ENCODE measurements at places on chromosomes 3 and 15.

GRCh38 chr15:62165793-62166375 is 799 bp upstream of the C2CD4B start:
- DNase-seq, result no peak

DNA sequence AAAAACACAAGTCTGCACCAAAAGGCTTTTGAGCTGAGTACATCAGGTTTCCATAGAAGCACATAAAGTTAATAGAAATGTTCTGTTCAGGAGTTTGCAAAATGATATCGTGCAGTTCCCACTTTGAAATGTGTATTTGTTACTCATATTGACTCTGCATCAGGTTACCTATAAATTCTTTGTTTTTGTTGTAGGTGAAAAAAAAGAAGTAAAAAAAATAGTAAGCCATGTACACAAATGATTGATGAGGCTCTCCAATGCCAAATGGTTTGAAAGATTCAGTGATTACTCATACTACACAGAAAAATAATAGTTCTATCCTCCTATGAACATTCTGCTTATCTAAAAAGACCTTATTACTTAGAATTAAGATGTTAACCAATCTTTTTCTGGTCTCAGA is 287.3 kb upstream of the MME start:
- DNase-seq, result no peak

GRCh38 chr3:89682556-89682955 is 575.1 kb downstream of the EPHA3 start:
- no peak for DNase-seq

DNA sequence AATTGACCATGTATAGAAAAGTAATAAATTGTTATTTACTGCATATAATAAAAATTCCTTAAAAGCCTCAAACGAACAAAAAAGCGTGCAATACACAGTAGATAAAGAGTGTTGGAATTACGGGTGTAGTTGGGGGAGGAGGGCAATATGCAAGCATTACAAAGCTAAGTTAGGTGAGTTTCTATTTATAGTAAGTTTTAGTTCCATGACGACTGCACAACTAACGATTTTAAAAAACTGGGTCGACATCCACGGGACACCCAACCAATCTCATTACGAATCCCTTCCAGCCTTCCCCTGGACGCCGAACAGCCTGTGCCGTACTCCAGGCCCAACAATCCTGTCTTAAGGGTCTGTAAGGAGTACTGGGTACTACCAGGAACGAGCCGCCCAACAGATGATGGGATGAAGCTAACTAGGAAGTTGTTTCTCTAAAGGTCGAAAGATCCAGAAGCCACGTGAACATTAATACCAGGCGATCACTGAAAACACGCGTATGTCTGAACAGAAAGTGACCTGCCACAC is 677 bp downstream of the POLQ start:
- DNase-seq, result peak; percentile 36

- peak; percentile 4 for DNase-seq
Measured at GRCh38 chr3:10417847-10418246, 87.5 kb downstream of the ATP2B2 start.

DNA sequence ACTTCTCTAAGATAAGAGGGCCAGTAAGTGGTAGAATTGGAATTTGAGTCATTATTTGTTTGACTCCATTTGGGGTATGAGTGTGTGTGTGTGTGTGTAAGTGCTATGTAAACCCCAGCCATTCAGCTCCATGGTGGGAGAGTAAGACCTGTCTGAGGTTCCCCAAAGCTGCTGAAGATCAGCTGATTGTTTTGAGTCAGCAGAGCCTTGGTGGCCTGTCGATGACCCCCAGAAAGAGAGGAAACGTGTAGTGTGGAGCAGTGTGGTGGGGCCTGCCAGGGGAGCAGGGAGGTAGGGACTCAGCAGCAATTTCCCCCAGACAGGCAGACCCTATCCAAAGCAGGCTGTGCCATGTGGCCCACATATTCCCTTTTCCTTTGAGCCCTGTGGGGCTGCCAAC is 5.3 kb downstream of the DVL3 start:
- no peak for DNase-seq

DNA sequence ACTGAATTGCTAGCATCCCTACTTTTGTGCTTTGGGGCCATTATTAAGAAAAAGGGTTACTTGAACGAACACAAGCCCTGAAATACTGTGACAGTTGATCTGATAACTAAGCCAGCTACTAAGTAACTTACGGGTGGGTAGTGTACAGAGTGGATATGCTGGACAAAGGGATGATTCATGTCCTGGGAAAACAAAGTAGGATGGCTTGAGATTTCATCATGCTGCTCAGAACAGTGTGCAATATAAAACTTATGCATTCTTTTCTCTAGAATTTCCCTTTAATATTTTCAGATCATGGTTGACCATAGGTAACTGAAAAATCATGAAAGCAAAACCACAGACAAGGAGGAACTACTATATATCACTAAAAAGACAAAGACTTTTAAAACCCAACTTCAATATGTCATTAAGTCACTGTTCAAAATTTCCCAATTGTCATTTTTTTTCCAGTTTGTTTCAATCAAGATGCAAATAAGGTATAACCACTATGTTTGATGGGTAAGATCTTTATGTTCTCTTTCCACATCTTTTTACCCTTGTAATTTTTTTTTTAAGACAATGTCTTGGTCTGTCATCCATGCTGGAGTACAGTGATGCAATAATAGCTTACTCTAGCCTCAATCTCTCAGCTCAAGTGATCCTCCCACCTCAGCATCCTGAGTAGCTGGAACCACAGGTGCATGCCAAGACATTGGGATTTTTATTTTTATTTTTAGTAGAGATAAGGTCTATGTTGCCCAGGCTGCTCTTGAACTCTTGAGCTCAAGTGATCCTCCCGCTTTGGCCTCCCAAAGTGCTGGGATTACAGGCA is 67.7 kb downstream of the IFT80 start:
- no peak for DNase-seq

GRCh38 chr15:42576776-42577175 is 1.4 kb downstream of the STARD9 start:
- no peak for DNase-seq

DNA sequence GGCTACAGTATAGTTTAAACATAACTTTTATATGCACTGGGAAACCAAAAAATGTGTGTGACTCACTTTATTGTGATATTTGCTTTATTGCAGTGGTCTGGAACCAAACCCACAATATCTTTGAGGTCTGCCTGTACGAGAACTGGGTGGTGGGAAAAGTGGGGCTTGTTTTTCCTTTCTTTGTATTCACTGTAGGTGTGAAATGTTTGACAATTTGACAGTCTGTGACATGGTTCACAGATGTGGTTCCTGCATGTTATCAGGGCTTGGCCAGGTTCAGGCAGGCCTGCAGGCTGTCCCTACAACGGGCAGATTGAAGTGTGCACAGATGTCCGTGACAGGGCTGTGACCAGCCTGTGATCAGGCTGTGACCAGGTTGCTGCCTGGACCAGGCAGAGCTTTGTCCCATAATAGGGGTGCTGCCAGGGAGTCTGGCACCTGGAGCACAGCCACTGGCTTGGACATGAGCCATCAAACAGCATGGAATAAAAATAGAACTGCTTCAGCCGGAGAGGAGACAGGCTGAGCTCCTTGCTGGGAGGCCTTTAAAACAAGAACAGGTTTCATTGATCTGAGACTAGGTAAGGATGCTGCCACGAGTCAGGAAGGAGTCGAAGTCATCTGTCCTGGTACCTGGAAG is 61.0 kb downstream of the KLF13 start:
- no peak for DNase-seq

DNA sequence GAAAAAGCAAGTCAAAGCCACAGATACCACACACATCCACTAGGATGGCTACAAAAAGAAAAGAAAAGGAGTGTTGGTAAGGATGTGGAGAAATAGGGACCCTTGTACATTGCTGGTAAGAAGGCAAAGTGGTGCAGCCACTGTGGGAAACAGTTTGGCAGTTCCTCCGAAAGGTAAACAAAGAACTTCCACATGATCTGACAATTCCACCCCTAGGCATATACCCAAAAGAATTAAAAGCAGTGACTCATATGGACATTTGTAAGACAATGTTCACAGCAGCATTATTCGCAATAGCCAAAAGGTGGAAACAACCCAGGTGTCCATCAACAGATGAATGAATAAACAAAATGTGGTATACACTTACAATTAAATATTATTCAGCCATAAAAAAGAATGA is 22.2 kb upstream of the GMPPB start:
- DNase-seq, result peak; percentile 6

- no peak for DNase-seq
Measured at GRCh38 chr15:39625856-39626255, 45.0 kb downstream of the THBS1 start.

DNA sequence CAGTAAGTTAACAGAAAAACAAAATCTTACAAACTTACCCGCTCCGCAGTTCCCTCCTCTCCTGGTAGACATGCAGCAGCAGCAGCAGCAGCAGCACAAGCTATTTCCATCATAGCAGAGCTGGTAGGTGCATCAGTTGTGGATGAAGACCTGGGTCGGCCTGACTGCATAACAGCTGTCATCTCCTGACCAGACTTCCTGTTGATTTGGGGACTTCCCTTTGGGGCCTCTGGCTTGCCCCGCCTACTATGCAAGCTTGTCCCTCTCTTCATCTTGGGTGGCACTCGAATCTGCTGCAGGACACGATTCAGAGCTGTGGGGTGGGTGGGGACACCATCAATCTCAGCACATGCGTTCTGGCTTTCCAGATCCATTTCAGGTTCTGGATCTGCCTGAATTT is 65.7 kb downstream of the TMCC1 start:
- peak; percentile 30 for DNase-seq

GRCh38 chr3:194946091-194946490 is 260.4 kb downstream of the FAM43A start:
- no peak for DNase-seq

- no peak for DNase-seq
Measured at GRCh38 chr3:39137991-39138803, 15.2 kb downstream of the CSRNP1 start.

DNA sequence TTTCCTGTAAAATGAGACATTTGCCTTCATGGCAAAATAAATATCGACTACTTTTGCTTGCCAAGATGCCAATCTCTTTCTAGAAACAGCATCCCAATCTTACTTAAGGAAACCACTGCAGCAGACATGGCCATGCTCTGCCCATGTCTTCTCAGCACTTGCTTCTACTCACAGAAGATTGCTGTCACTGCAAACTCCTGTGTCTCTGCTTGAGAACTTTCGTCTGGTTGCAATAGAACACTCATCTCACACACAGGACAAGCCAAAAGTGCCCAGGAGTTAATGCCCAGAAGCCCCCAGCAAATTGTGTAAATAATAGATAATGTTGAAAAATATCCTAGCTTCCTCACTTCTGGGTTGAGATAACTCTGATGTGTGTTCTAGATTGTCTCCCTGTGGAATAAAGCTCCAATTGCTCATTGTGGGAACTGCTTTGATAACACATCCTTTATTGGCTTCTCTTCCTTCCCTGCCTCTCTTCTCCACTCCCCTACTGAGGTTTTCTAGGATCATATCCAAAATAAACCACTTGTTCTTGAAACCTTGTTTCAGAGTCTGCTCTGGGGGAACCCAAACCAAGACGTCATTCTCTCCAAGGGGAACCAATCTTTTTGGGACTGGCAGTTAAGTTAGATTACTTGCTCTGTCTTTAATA is 156.3 kb upstream of the STRIT1 start:
- DNase-seq, result no peak

DNA sequence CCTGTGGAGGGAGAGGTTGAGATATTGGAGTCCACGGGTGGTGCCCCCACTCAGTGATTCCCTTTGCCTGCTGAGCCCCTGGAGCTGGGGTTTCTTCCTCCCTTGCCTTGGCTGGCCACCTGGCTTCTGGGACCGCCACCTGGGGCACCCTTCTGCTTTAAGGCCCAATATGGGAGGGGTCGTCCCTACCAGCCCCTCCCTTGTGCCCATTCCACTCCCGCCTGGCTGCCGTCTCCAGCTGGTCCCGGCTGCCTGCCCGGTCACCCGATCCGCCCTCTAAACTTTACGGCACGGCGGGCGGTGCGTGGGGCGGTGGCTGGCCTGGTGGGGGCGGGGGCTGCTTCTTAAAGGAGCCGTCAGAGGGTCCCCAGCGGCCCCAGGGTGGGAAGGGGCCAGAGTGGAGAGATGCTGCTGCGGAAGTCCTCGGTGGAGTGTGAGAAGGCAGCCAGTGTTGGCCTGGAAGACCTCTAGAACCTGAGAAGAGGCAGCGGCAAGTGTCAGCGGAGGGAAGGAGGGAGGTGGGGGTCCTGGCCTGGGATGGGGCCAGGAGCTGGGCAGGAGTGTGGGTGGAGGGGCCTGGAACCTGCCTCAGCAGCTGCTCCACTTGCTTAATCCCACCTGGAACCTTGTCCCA is 1.6 kb upstream of the SEMA3B start:
- DNase-seq, result no peak

- DNase-seq, result no peak
Measured at GRCh38 chr3:177484206-177484605, 286.9 kb upstream of the TBL1XR1 start.

GRCh38 chr15:40263024-40263754 is 19.7 kb downstream of the ANKRD63 start:
- DNase-seq, result no peak

DNA sequence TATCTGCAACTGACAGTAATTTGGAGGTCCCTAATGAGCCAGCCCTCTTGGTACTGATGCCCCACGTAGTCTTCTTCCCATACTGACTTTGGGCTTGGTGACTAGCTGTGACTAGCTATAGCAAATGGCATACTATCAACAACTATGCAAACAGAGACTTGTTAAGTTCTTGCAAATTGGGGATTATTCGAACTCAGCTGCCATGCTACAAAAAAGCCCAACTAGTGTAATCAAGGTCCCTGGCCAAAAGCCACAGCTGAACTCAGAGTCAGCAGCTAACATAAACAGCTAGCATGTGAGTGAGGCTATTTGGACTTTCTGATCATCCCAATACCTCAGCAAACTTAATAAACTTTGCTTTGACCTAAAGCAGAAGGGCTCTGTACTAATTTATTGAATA is 121.2 kb upstream of the PLXND1 start:
- DNase-seq, result no peak

DNA sequence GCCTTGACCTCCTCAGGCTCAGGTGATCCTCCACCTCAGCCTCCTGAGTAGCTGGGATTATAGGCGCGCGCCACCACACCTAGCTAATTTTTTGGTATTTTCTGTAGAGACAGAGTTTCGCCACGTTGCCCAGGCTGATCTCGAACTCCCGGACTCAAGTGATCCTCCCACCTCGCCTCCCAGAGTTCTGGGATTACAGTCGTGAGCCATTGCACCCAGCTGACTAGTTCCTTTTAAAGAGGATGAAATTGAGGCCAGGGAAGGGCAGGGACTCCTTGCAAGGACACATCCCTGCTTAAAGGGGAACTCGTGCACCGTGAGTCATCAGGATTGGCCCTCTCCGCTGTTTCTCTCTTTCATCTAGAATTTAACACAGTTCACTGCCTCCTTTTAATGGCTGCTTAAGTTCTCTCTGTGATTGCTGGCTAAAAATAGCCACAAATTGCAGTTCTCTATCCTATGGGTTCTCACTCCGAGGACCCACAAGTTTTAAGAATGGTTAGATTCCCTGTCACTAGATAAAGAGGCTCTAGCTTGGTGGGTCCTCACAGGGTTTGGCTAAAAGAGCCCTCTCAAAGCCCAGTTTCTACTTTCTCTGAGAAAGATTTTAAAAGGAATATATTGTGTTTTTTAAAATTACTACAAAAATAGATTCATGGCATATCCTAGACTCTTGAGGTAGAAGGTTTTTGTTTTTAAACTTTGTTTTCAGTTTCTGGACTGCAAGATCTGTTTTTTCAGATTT is 1.4 kb downstream of the CRTAP start:
- DNase-seq, result peak; percentile 91

- no peak for DNase-seq
Measured at GRCh38 chr3:13598926-13599886, 50.3 kb downstream of the FBLN2 start.

GRCh38 chr15:36791844-36792571 is 212.6 kb downstream of the CDIN1 start:
- DNase-seq, result no peak

GRCh38 chr15:78682693-78683410 is 41.8 kb upstream of the CHRNB4 start:
- DNase-seq, result no peak

All from Kasumi-1 (cell line).